Foreskin fibroblast (primary cell): ENCODE measurements at places on chromosomes 2 and 18.

DNA sequence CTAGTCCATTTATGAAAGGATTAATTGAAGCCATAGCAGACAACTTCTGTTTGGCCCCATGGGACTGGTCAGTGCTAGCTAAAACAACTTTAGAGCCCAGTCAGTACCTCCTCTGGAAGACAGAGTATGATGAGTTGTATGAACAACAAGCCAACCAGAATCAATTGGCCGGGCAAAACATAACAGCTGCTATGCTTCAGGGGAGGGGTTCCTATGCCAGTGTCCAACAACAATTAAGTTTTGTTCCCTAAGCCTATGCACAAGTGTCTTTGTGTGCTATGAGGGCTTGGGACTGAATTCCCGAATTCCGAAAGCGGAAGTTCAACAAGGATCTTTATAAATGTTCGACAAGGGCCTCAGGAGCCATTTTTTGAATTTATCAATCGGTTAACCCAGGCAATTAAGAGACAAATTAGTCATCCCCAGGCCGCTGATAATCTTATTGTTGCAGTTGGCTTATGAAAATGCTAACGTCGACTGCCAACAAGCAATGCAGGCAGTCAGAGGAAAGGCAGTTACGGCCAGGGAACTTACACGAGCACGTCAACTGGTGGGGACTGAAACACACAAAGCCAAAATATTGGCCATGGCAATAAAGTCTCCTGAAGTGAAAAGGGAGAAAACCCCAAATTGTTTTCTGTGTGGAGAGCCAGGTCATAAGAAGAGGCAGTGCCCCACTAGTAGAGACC is 57.9 kb downstream of the ZNF638 start:
- no peak for DNase-seq

DNA sequence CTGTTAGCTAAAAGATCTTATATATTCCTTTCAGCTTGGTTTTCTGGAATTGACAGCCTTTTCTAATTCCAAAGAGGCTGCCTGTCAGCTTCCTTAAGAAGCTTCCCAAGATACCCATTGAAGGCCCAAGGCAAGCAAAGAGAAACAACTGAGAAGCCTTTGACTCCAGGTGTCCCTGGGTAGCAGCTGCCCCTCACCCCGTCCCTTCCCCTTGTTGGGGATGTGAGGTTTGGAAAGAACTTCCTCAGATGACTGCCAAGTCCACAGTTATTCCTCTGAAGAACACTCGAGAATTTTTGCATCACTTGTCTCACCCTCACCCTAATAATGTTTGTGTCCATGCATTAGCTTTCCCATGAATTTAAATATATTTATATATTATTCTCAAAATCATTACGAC is 13.3 kb downstream of the MAPRE3 start:
- DNase-seq = no peak

DNA sequence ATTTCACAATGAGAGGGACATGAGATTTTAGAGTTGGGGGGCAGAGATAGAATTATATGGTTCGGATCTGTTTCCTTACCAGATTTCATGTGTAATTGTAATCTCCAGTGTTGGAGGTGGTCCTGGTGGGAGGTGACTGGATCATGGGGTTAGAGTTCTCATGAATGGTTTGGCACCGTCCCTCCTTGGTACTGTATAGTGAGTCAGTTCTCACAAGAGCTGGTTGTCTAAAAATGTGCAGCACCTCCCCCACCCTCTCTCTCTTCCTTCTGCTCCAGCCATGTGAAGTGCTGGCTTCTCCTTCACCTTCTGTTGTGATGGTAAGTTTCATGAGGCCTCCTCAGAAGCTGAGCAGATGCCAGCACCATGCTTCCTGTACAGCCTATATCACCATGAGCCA is 138.1 kb downstream of the SCG2 start:
- no peak for DNase-seq

DNA sequence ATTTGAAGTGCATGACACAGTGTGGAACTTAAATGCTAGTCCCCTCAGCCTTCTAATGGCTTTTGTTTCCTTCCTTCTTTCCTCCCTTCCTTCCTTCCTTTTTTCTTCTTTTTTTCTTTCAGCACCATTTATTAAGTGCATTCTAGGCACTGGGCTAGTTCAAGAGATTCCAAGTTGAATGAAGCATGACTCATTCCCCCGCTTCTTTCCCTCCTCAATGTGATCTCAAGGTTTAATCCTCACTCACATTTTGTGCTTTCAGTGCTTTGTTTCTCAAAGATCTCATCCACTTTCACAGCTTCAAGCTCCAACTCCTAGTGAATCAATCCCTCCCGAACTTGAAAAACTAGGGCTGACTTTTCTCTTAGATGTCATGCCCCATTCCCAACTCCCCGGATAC is 90.1 kb downstream of the LBH start:
- peak; percentile 22 for DNase-seq

GRCh38 chr2:212941361-212941760 is 210.1 kb downstream of the IKZF2 start:
- no peak for DNase-seq

GRCh38 chr18:3059272-3059671 is 46.3 kb upstream of the LPIN2 start:
- DNase-seq = no peak

- no peak for DNase-seq
Measured at GRCh38 chr2:97765933-97766332, 52.6 kb downstream of the ZAP70 start.

DNA sequence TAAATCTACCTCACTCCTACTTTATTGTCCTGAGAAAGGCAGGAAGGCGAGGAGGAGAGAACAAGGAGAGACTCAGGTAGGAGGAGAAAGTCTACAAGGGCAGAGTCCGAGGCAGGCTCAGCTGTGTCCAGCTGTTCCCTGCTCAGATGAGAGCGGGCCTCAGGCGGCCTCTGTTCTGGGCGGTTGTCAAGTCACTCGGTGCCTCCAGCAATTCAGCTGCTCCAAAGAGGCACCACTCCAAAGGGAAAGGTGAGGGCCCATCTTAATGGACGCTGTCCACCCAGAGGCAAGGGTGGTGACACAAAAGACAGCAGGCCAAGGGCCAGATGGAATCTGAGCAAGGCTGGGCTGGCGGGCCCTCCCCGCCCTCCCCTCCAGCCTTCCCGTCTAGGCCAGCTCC is 101.4 kb upstream of the EPAS1 start:
- no peak for DNase-seq

DNA sequence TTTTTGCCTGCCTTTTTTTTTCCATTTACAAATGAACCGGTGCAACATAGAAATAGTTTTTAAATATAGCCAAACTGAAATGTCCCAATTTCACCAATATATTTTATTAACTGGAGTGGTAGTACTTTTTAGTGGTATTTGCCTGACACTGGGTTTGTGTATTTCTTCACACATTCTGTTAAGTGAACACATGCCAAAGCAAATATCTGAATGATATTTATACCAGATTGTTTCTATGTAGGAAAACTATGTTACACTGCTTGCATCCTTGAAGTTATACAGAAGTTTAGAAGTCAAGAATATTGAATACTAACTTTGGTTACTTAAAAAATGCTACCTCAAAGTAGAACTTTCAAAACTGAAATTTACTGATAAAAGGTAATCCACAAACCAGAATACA is 19.4 kb upstream of the ITPRID2 start:
- no peak for DNase-seq

DNA sequence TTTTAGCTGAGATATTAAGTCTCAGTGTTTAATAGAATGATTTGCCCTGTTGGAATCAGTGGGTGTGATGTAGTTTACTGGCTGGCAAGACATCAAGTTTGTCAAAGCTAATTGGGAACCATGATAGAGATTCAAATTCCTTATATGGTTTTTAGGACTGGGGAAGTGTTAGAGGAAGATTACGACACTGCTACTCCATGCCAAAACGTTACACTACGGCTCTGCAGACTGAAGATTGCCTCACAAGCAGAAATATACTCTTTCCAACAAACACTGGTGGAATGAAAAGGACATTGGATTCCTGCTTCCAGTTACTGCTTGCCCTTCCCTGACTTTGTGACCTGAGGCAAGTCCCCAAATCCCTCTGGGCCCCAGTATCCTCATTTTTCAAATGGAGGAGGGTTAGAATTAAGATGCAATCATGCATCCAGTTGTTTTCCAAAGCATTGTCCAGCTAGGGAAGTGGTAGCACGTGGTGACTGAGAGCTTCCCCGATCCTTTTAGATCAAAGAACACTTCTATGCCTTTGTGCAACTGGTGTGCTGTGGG is 147.6 kb downstream of the CDC42EP3 start:
- peak; percentile 76 for DNase-seq

DNA sequence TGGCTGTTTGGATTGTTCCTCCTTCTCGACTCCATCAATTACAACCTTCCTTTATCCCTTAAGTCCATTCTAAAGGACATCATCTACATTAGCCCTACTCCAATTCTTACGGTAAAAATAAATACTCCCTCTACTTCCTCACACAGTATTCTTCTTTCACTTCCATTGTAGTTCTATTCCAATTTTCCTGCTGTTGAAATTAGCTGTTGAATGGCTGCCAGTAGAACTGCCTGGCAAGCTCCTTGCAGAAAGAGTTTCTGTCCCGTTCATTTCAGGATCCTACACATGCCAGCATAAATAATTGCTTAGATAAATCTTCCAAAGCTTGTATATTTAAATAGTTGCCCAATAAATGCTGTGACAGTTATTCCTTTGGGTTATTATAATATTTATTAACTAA is 459.3 kb upstream of the TRIB2 start:
- no peak for DNase-seq

GRCh38 chr2:225462945-225463344 is 63.4 kb downstream of the NYAP2 start:
- peak; percentile 4 for DNase-seq

DNA sequence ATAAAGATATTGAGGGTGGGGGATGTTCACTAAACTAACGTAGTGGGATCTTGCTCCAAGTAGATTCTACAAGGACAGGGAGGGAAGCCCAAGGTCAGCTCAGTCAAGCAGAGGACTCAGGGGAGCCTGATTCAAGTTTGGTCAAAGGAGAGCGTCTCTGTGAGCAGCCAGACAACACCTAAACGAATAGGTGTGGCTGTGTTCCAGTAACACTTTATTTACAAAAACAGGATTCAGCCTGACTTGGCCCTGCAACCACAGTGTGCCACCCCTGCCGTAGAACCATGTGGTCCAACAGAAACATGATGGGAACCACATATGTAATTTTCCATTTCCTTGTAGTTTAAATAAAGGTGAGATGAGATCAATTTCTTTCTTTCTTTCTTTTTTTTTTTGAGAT is 18.1 kb upstream of the FZD5 start:
- DNase-seq = no peak

DNA sequence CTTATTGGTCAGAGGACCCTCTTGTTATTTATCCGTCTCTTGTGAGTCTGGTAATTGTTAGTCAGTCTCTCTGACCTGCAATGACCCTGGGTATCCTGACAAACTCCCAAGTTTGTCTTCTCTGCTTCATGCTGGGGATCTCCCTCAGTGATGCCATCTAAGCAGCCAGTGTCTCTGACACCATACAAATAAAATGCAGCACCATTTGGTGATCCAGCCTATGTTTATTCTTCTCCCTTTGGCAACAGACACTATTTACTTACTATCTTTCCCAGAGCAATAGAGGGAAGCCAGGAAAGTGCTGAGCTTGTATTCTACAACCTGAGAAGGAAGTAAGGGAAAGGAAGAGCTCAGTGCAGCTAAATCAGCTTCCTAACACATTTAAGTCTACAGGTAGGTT is 15.9 kb downstream of the SERPINE2 start:
- peak; percentile 69 for DNase-seq

- no peak for DNase-seq
Measured at GRCh38 chr2:238899386-238899785, 51.5 kb downstream of the TWIST2 start.

DNA sequence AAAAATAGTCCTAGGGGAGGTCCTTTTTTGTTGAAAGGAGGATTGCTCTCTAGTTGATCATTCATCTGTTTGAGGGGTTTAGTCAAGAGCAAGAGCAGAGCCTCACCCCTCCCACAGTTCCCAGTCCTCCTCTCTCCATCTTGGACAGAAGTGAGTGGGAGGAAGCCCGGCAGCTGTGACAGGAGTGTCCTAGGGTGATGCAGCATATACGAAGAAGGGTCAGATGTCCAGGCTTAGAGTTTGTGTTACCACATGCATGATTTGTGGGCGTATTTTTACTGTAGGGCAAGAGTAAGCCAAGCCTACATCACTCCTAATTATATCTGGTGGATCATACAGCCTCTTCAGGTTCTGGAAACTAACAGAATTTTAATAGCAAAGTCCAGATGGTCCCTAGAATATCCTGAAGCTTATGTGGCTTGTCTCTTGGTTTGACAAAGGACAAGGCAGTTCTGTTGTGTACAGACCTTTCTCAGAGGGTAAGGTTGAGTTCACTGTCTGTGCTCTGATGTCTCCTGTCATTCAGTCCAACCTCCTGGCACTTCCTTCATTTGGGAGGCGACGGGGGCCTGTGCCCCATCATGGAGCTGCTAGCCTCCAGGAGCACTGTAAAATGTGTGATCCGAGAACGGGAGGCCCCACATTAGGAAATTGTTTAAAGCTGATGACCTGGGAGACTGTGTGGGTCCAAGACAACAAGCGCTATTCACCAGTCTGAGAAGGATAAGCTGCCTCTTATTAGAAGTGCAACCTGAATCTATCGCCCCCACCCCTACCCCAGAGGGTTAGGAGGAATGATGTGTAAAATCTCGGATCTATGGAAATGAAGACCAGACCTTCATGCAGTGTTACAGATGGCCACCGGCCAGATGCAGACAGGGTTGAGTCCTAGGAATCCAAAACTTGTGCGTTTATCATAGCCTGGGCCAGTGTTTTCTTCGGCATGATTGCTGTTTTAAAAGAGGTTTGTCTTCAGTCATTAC is 6.9 kb downstream of the CEP68 start:
- DNase-seq = peak; percentile 42

GRCh38 chr2:120528051-120528692 is 182.2 kb downstream of the INHBB start:
- DNase-seq = peak; percentile 24

GRCh38 chr18:47321815-47322214 is 70.4 kb upstream of the SKOR2 start:
- DNase-seq = no peak

- DNase-seq = no peak
Measured at GRCh38 chr2:191851158-191851557, 4.3 kb upstream of the CAVIN2 start.

GRCh38 chr18:41864216-41864615 is 90.8 kb upstream of the PIK3C3 start:
- no peak for DNase-seq

DNA sequence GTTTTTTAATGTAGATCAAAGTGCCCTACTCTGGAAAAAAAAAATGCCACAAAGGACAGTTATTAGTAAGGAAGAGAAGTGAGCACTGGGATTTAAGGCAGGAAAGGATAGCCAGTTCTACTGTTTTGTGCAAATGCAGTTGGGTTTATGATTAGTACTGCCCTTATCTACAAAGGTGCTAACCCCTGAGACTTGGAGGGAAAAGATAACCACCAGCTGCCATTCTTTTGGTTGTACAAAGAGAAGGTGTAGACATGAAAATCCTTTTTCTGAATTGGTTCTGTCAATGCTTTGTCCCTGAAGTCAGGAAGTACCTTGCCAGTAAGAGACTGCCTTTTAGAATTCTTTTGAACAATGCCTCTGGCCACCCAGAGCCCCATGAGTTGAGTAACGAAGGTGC is 11.3 kb downstream of the APLF start:
- DNase-seq = no peak

GRCh38 chr2:239265681-239266433 is 135.0 kb downstream of the HDAC4 start:
- DNase-seq = no peak

- DNase-seq = no peak
Measured at GRCh38 chr2:170745305-170745704, 24.9 kb upstream of the ERICH2 start.
